Natural killer cell treated with Interleukin-12 subunit alpha and Interleukin-12 subunit beta and Interleukin-15 and Interleukin-18, amount 100 ng/mL, for 72 hours (primary cell): ENCODE measurements at places on chromosomes 16 and 17. TPM values are rescaled to one million over a fixed set of nuclear protein-coding genes. Genes with fewer than 3 reads are reported as not detected.

DNA sequence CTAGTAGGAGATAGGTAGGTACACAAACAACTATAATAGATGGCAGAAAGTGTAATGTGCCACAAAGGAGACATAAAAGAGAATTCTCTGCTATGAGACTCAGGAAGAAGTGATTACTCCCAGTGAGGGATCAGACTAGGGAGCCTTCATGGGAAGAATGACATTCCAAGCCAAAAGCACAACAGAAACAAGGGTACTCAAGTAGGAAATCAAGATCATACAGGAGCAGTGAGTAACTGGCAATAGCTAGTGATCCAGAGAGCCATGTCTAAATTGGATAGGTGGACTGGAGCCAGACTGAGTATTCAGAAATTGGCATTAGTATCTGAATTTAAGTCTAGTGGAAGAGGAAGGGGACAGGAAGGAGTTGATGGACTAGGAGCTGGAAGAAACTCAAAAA is 10.7 kb downstream of the RFFL start:
- peaks cover 56% of the 10 kb centered on the region for H3K4me1 ChIP-seq
- H3K36me3 ChIP-seq = peaks cover 21% of the 10 kb centered on the region
- peak overlapping the region; percentile 85 for H3K27ac ChIP-seq
- no peak for DNase-seq
- H3K4me3 ChIP-seq = peak overlapping the region; percentile 80
- H3K27me3 ChIP-seq = no peaks in the 10 kb centered on the region

DNA sequence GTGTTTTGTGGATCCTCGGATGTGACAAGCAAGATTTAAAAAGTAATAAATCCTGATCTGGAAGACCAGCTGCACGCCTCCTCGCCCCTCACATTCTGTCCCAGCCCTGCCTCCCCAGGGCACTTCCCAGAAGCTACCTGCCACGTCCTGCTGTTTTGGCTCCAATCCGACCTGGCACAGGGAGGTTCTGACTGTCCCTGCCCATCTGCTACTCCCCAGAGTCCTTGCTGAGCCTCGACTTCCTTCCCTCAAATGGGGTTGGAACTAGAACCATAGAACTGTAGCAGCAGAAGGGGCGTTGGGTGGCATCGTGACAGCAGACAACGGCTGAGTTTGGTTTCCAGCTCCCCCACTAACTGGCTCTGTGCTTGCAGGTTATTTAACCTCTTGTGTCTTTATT is 71.7 kb downstream of the RPH3AL start:
- H3K27ac ChIP-seq = no peak overlapping the region
- H3K36me3 ChIP-seq = no peaks in the 10 kb centered on the region
- peaks cover 16% of the 10 kb centered on the region for H3K4me1 ChIP-seq

The SYNGR3 gene
- 43.6 TPM for total RNA-seq

The IL34 gene
- 1.2 TPM for total RNA-seq

The CALB2 gene
- total RNA-seq = not detected

DNA sequence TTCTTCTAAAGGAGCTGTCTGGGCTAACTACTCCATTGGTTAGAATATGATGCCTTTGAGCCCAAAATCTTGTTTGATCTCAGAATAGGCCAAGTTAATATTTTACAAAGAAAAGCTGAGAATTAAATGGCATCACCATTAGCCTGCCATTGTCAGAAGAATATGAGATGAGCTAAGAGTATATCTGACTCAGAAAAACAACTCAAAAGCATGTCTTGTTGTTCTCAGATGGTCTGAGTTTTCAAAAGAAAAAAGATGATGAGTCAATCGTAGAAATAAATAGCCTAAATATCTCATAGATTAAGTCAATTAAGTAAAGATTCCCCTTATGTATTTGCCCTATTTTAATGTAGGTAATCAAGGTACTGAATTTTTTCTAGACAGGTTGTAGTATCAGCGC is 197.1 kb upstream of the TBX2 start:
- no peaks in the 10 kb centered on the region for H3K27me3 ChIP-seq
- no peaks in the 10 kb centered on the region for H3K36me3 ChIP-seq
- peaks cover 4% of the 10 kb centered on the region for H3K4me1 ChIP-seq
- H3K4me3 ChIP-seq = no peak overlapping the region
- no peak for DNase-seq
- no peak overlapping the region for H3K27ac ChIP-seq

The GPR179 gene
- not detected for total RNA-seq

DNA sequence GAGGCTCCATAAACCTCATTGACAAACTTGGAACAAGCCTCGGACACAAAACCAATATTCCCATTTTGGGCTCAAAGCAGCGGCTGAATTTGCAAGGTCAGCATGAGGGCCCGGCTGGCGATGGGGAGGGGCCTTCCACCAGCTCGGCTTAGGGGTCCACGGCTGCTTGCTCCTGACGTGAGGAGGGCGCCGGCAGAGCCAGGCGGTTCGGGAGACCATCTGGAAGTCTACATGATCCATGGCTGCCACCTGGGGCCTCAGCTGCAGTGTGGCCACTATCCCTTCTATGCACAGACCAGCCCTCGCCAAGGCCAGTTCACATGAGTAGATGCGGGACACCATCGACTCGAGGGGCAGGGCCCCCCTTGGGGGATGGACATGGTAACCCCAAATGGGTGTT is 39.1 kb downstream of the NDEL1 start:
- peaks cover 5% of the 10 kb centered on the region for H3K36me3 ChIP-seq
- no peaks in the 10 kb centered on the region for H3K4me1 ChIP-seq
- H3K27ac ChIP-seq = no peak overlapping the region
- no peaks in the 10 kb centered on the region for H3K27me3 ChIP-seq
- no peak for DNase-seq

GRCh38 chr17:44353672-44354331 is 8.7 kb downstream of the GRN start:
- peaks cover 4% of the 10 kb centered on the region for H3K4me1 ChIP-seq
- H3K27me3 ChIP-seq = no peaks in the 10 kb centered on the region
- H3K36me3 ChIP-seq = no peaks in the 10 kb centered on the region
- no peak overlapping the region for H3K4me3 ChIP-seq
- DNase-seq = peak; percentile 60

- peaks cover 70% of the 10 kb centered on the region for H3K4me1 ChIP-seq
- DNase-seq = peak; percentile 54
- H3K27me3 ChIP-seq = no peaks in the 10 kb centered on the region
These were observed 449 bp downstream of the SMCR8 start for GRCh38 chr17:18315562-18315922.

- no peak overlapping the region for H3K4me3 ChIP-seq
- no peak for DNase-seq
- H3K36me3 ChIP-seq = no peaks in the 10 kb centered on the region
- H3K27ac ChIP-seq = no peak overlapping the region
- peaks cover 9% of the 10 kb centered on the region for H3K4me1 ChIP-seq
These were observed 12.5 kb upstream of the CCL1 start for GRCh38 chr17:34375426-34375997.

The CSH2 gene
- not detected for total RNA-seq

The ZDHHC1 gene
- 2.0 TPM for total RNA-seq

- H3K27me3 ChIP-seq = no peaks in the 10 kb centered on the region
- no peaks in the 10 kb centered on the region for H3K36me3 ChIP-seq
- no peak overlapping the region for H3K4me3 ChIP-seq
These were observed 119.5 kb downstream of the NTN1 start for GRCh38 chr17:9140550-9141424.

- no peaks in the 10 kb centered on the region for H3K27me3 ChIP-seq
- H3K4me3 ChIP-seq = peak within 1 kb of the TSS; percentile 78
- DNase-seq = peak; percentile 79
- H3K27ac ChIP-seq = peak within 1 kb of the TSS; percentile 62
- H3K36me3 ChIP-seq = no peaks in the 10 kb centered on the region
These were observed at the start of gene SLC16A5 for GRCh38 chr17:75087558-75088453. Gene SLC16A5 (plus strand): TSS chr17:75087954. CDS start chr17:75093637, 5,683 bp downstream.

The BCL6B gene
- total RNA-seq = 1.1 TPM

- no peak for DNase-seq
- no peaks in the 10 kb centered on the region for H3K27me3 ChIP-seq
- H3K4me3 ChIP-seq = no peak overlapping the region
- H3K36me3 ChIP-seq = no peaks in the 10 kb centered on the region
- H3K27ac ChIP-seq = no peak overlapping the region
These were observed 5.3 kb upstream of the FAAP100 start for GRCh38 chr17:81557276-81558114.

DNA sequence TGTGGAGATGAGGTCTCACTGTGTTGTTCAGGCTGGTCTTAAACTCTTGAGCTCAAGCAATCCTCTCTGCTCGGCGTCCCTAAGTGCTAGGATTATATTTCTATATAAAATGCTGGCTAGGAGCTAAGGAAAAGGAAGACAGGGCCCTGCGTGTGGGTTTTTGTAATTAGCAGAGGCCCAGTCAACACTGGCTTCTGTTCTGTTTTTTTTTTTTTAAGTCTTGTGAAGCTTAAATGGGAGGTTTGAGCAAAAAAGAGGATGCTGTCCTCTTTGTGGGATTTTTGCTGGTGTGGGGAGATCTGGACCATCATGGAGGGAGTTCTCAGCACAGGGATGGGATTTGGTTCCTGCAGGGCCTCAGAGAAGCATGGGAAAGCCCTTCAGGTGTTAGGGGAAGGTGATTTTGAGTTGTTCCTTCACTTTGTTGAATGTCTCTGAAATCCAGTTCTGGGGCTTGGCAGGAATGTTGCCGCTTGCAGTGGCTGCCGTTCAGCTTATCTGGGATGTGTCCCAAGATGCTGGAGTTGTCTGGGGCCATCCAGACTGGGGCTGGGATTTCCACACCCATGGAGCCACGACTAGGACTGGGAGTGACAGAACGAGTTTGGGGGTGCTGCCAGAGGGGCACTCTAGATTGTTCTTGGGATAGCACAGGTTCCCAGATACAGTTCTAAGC is 4.2 kb downstream of the PYCARD start:
- H3K27ac ChIP-seq = peak overlapping the region; percentile 36
- H3K27me3 ChIP-seq = no peaks in the 10 kb centered on the region
- H3K36me3 ChIP-seq = peaks cover 17% of the 10 kb centered on the region
- H3K4me1 ChIP-seq = peaks cover 58% of the 10 kb centered on the region
- no peak for DNase-seq

The OR3A3 gene
- not detected for total RNA-seq

The MSLN gene
- total RNA-seq = not detected

The JPH3 gene
- total RNA-seq = not detected

DNA sequence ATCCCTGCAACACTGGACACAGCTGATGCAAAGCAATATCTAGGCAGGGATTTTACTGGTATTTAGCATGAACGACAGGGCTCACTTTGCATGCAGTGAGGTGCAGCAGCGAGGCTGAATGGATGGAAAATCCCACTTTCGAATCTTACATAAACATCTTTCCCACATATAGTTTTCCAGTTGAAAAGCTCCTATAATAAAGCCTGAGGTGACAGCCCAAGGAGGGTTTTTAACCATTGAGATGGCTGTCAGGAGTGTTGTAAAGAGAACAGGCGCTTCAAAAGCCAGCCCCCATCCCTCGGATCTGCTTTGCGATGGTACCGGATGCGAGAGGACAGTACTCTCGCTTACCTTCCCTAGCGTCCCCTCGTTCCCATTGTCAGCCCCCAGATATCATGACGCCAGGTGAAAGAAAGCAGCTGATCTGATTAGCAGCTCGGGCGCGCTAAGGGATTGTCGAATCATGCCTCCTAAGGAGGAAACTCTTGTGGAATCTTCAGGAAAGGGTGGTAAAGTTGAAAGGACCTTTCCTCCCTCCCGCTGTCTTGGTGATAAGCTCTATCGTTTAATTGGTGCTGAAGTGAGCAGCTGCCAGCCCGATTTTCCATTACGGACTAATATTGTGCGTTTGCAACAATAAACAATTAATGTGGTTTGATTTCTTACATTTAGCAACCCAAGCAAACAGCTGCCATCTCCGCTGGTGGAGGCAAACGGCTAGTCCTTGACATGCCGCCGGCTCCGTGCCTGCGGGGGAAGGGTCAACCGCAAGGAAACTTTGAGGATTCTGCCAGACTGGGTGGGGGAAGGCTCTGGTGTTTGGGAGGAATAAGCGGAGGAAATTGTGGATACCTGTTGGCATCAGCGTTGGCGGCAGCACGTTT is 1.8 kb downstream of the CDH8 start:
- no peak overlapping the region for H3K27ac ChIP-seq
- no peak for DNase-seq
- H3K27me3 ChIP-seq = peaks cover 7% of the 10 kb centered on the region
- H3K4me1 ChIP-seq = no peaks in the 10 kb centered on the region
- H3K4me3 ChIP-seq = no peak overlapping the region

DNA sequence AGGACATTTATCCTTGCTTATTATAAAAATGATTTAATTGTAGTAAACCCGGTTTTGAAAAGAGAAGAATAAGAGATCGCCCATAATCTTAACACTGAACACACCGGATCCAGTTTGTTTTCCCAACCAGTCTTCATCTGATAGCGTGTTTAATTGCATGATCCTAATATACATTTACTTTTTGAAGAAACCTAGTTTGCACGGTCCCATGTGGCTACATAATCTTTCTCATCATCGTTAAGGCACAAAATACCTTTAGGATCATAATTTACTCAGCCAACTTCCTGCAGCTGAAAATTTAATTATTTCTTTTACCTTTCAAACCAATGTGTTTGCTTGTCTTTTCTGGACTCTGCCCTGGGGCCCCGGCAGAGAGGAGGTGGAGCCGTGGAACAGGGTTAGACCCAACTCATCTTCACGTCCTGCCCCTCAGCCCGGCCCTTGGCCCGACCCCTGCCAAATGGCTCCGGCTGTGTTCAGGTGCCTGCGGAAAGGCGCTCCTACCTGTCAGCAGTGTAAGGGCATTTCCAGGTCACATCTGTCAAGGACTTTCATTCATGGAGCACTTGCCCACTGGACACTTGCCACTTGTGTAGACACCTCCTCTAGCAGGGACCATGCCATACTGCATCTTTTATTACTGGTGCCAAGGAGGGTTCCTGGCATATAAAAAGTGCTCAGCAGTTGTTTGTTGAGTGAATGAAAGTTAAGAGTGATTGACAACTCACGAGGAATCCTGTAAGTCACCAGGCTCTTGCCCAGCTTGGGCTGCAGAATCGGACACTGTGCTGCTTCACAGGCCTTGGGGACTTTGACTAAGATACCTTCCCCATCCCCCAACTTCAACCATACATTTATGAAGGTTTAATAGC is 28.6 kb downstream of the SMARCE1 start:
- no peaks in the 10 kb centered on the region for H3K27me3 ChIP-seq
- no peak overlapping the region for H3K4me3 ChIP-seq
- H3K4me1 ChIP-seq = peaks cover 50% of the 10 kb centered on the region
- no peak overlapping the region for H3K27ac ChIP-seq
- no peaks in the 10 kb centered on the region for H3K36me3 ChIP-seq
- DNase-seq = no peak

DNA sequence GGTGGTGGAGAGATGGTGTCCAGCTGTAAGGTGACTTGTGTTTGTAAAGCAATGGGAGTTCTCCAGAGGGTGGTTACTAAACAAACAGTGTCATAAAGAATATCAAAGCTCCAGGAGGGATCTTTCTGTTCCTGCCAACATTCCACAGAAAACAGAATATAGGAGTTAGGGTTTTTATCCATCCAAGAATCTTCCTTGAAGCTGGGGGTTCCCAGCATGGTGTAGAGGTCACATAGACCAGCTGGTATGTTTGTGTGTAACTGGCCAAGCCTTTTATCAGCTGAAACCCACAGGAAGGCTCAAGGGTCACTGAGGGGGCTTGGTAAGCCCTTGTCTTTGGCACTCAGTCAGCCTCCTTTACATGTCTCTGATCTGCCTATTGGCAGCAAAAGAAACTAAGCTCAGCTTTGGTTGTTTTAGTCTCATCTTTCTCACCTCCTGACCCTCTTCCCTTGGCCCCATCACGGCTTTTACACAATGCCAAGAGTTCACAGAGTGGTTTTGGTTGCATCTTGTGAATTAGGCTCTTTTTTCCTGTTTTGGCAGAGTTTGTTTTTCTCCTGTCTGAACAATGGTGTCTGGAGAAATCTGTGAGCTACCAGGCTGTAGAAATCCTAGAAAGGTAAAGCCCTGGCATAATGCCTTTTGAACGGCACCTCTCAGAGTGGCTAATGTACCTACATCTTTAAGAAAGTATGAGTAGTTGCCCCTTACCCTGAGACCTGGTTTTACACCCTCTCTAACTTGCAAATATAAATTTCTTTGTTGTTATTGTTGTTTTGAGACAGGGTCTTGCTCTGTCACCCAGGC is 4.6 kb downstream of the CNTD1 start:
- no peak overlapping the region for H3K4me3 ChIP-seq
- DNase-seq = no peak
- no peaks in the 10 kb centered on the region for H3K36me3 ChIP-seq
- peaks cover 2% of the 10 kb centered on the region for H3K27me3 ChIP-seq
